Purkinje cell (primary cell): ENCODE measurements at places on chromosomes 7 and 10. TPM values are rescaled to one million over a fixed set of nuclear protein-coding genes. Genes with fewer than 3 reads are reported as not detected.

The RELN gene
- polyA plus RNA-seq: 10.6 and 13.6 TPM in 2 replicates

The RBP4 gene
- 8.2 TPM in 1 of 2 replicates, not detected in the other for polyA plus RNA-seq

The MMD2 gene
- polyA plus RNA-seq: 0.27 and 1.4 TPM in 2 replicates

The ARPC1A gene
- polyA plus RNA-seq: 246 and 312 TPM in 2 replicates

The GIMAP4 gene
- 0.19 TPM in 1 of 2 replicates, not detected in the other for polyA plus RNA-seq

The ANKRD61 gene
- not detected in 2 replicates for polyA plus RNA-seq

The HOGA1 gene
- polyA plus RNA-seq: 1.9 and 2.7 TPM in 2 replicates

The VGF gene
- 0.20 and 10.7 TPM in 2 replicates for polyA plus RNA-seq

The SLC39A12 gene
- polyA plus RNA-seq: 0.58 TPM in 1 of 2 replicates, not detected in the other

The MALRD1 gene
- polyA plus RNA-seq: 1.6 and 4.6 TPM in 2 replicates

The ZNHIT1 gene
- polyA plus RNA-seq: 41.7 and 43.6 TPM in 2 replicates

The NEUROG3 gene
- polyA plus RNA-seq: not detected in 2 replicates

The MYH16 gene
- polyA plus RNA-seq: not detected in 2 replicates

The DRGX gene
- 0.25 and 4.2 TPM in 2 replicates for polyA plus RNA-seq

The FANK1 gene
- polyA plus RNA-seq: 0.70 and 4.2 TPM in 2 replicates

The DNAAF5 gene
- polyA plus RNA-seq: 2.9 and 3.7 TPM in 2 replicates

The CYP51A1 gene
- polyA plus RNA-seq: 64.1 and 106 TPM in 2 replicates

The PPP1R17 gene
- polyA plus RNA-seq: 814 and 845 TPM in 2 replicates

The ZNF316 gene
- polyA plus RNA-seq: 0.04 and 0.07 TPM in 2 replicates

The PRXL2A gene
- polyA plus RNA-seq: 43.4 and 77.3 TPM in 2 replicates
